Stimulated activated CD4-positive, alpha-beta T cell treated with anti-CD3 and anti-CD28 coated beads, Interleukin-12 subunit alpha, Interleukin-12 subunit beta, amount 100 ng/mL, for 24 hours (primary cell): ENCODE measurements at places on chromosomes 12 and 14.

DNA sequence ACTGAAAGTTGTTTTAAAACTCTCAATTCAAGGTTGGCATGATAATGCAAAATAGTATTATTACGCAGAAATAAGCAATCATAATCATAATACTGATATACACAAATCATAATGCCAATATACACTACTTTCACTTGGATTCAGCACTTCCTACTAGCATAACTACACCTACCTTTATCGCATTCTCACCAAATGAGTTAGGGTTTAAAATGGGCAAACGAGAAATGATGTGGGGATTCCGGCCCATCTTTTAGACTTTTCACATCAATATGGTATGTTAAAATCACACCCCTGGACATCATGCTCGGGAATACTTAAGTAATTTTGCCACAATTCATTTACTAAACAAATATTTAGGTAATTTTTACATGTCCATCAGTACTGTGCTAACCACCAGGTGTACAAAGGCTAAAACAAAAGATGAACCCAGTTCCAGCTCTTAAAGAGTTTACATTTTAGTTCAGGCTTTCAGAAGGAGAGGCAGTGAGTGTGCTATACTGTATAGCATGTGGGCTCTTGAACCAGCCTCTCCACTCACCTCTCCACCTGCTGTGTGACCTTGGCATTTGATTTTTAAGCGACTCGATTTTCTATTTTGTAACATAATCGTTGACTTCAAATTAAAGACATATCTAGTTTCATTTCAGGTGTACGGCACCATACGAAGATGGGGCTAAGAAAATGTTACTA is 1.1 kb upstream of the USP15 start:
- DNase-seq = no peak

- DNase-seq = no peak
Measured at GRCh38 chr12:81231574-81232368, 153.9 kb downstream of the ACSS3 start.

DNA sequence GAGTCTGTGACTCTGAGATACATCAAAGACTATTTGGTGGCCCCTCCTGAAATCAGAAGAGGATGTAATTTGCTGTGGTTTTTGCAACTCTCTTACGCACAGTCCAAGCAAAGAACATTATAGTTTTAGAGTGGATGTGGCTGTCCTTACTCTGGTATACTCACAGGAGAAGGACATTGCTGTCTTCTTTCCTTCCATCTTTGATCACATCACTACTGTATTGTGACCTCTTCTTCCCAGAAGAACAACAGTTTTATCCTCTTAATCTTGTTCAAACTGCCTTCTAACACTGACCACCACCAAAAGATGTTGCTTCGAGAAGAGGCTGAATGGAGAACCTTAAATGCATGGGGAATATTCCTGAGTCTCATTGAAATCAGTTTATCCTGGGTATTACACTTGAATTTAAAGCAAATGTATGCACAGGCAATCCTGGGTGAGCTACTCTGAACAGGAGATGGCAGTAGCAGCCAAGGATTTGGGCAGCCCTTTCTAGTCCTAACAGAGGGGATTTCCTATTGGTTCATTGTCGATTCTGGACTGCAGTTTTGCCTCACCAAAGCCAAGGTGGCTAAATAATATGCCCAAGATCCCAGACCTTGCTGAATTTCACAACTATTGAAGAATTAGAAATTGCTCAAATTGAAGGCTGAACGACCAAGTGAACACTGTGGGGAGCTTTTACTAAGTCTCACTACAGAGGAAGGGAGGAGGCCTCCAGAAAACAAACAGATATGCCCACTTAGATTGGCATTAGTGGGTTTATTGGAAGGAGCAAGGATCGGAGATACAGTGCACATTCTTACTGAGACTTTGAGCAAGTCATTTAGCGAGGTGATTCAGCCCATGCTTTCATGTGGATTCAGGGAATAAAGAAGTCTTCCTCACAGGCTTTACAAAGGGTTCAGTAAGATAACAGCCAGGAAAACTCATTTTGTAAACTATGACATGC is 282.8 kb downstream of the PAWR start:
- DNase-seq = no peak

- DNase-seq = no peak
Measured at GRCh38 chr12:106308611-106309010, 6.1 kb downstream of the TCP11L2 start.
